Activated CD8-positive, alpha-beta T cell treated with anti-CD3 and anti-CD28 coated beads for 36 hours (primary cell): ENCODE measurements at places on chromosomes 12 and 14.

GRCh38 chr14:59633486-59633885, 56.9 kb upstream of the CCDC175 start:
- no peak for DNase-seq

DNA sequence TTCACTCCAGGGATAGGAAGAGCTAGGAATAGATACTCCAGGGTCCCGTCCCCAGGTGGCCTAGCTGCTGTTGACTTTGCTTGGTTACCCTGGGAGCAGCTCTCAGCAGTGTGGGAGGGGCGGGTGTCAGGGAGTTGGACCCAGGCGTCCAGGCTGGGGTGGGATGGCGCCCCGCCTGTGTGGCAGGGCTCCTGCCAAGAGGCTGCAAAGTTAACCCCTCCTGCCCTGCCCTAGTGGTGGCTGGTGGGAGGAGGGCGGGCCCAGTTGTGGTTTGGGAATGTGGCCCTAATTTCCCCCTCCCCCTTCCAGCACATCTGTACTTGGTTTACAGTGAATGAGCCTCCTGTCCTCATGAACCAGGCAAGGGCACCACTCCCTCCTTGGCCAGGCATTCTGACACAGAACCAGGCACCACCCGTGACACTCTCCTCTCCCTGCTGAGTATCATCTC, 1.7 kb upstream of the RARG start:
- DNase-seq, result no peak

- peak; percentile 84 for DNase-seq
Observed at GRCh38 chr14:89429199-89430181, 12.5 kb upstream of the FOXN3 start.

- DNase-seq, result no peak
Observed at GRCh38 chr12:63406781-63407180, 255.8 kb upstream of the AVPR1A start.

DNA sequence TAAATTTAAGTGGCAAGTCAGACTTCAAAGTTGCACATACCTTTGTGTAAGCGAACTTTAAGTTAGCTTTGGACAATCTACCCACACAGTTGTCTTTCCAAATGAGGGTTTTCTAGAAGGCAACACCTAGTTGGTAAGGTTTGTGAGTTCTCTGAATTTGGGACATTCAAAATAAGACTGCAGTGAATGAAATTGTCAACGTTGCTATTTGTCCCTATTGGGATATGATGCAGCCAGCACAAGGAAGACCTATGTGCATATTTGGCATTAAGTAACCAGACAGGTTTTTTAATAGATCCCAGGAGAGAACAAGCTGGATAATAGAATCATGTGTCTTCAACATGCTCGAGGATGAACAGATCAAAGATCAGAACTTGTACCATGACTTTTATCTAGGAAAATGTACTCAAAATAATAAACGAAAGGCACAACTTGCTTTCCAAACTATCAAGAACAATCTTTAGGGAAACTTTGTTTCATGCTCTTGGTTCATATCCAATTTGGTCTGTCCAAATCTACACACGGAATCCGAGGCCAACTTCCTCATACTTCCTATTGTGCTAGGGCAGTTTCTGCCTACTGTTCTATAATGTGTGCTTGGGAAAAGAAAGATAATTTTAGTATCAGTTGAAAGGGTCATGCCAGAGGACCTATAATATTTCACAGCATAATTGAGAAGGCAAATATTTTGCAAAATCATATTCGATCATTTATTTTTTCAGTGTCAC, 284.2 kb upstream of the SOX5 start:
- DNase-seq, result no peak

DNA sequence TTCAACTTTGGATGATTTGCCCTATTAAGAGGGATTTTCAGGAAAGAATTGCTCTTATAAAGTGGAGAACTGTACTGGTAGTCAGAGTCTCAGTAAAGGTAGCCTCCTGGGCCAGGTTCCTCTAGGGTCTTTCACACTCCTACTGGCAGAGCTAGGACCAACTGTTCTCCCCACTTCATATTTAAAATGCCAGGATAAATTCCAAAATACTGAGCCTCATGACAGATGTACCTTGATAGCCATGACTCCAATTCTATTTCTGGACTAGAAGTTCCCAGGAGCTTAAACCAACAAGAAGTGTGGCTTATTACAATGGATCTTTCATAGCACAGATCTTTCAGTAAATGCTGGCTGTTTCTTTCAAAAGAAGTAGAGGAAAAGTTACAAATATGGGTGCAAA, 126.5 kb downstream of the C12orf75 start:
- no peak for DNase-seq

- DNase-seq, result no peak
Observed at GRCh38 chr12:1830401-1830845, 10.1 kb downstream of the LRTM2 start.

DNA sequence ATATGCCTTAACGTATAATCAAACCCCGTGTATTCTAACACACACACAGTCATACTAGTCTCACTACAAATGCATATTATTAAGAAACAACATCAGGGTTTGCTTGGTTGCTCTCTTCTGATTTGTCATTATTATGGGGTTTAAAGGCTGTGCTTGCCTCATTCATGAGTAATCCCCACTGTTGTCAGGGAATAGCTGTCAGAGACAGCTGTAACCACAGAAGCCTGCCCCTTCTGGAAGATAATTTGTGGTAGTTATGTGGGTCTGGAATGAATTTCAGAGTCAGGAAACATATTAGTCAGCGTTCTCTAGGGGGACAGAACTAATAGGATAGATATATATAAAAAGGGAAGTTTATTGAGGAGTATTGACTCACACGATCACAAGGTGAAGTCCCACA, 456.9 kb upstream of the TMEM132C start:
- DNase-seq, result no peak

DNA sequence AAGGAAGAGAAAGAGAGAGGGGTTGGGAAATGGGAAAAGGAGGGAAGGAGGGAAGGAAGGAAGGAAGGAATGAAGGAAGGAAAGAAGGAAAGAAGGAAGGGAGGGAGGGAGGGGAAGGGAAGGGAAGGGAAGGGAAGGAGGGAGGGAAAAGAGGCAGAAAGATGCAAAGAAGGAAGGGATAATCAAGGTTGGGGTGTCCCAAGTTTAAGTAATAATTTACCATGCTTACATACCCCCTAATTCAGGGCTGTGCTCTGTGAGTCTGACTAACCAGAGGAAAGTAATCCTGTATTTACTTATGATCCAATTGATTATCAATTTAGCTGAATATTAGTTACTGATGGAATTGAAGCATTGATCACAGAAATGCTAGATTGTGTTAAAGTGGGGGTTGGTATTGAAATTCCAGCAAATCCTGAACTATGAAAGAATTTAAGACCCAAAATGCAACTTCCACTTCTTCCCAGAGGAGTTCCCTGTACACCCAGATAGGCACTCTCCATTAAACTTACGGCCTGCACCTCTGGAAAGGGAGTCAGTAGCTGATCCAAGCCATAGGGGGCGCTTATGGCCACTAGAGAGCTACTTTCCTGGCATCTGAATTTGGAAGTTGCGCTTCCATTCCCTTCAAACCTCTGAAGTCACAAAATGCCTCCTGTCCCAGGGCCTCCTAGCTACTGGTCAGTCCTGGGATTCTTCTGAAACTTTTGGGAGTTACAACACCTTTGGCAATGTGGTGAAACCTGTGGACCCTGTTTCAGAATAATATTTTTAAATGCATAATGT, 162.7 kb upstream of the PWP1 start:
- no peak for DNase-seq

DNA sequence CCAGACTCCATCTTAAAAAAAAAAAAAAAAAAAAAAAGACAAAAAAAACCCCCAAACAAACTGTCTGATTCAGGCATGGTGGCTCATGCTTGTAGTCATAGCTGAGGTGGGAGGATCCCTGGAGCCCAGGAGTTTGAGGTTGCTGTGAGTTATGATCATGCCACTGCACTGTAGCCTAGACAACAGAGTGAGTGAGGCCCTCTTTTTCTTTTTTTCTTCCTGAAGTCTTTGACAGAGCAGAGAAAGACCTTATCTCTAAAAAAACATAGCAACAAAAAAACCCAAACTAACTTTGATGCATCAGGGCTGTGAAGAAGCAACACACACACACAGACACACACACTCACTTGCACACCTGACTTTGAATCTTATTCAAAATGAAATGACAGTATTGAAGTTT, 7.7 kb upstream of the AMN1 start:
- DNase-seq, result peak; percentile 83

DNA sequence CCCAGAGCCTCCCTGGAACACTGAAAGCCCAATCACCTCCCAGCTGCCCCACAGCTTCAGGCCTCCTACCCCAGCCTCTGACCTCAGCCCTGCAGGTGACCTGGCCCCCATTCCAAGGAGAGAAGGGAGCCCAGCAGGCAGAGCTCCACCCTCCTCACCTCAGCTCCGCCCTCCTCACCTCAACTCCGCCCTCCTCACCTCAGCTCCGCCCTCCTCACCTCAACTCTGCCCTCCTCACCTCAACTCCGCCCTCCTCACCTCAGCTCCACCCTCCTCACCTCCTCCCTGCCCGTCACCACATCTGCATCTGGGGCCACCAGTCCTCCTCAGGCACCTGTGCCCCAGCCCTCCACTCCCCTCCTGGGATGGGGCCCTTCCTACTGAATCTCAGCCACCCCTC, 112.2 kb upstream of the SFSWAP start:
- DNase-seq, result no peak

GRCh38 chr14:32571995-32572866, 243.1 kb downstream of the AKAP6 start:
- no peak for DNase-seq

DNA sequence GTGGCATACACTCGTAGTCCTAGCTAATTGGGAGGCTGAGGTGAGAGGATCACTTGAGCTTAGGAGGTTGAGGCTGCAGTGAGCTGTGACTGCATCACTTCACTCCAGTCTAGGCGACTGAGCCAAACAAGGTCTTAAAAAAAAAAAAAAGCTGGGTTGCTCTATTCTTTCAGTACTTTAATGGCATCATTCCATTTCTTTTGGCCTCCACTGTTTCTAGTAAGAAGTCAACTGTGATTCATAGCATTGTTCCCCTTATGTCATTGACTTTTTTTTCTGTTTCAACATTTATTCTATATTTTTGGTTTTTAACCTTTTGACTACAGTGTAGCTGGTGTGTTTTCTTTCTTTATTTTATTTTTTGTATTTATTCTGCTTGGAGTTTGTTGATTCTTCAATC, 16.7 kb upstream of the PRKCH start:
- DNase-seq, result no peak

- DNase-seq, result no peak
Observed at GRCh38 chr14:50599700-50600444, 39.9 kb downstream of the ATL1 start.

DNA sequence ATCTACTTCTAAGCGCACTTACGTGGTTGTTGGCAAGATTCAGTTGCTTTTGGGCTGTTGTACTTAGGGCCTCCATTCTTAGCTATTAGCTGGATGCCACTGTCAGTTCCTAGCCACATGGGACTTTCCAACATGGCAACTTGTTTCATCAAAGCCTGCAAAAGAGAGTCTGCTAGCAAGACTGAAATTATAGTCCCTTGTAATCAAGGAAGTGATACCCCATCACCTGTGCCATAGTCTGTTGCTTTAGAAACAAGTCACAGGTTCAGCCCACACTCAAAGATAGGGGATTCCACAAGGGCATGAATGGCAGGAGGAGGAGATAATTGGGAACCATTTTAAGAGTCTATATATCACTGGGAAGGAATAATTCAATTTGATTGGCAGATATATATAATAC, 27.1 kb upstream of the SLC17A8 start:
- DNase-seq, result peak; percentile 5

GRCh38 chr12:113762882-113763816, 203.0 kb downstream of the RBM19 start:
- DNase-seq, result no peak

DNA sequence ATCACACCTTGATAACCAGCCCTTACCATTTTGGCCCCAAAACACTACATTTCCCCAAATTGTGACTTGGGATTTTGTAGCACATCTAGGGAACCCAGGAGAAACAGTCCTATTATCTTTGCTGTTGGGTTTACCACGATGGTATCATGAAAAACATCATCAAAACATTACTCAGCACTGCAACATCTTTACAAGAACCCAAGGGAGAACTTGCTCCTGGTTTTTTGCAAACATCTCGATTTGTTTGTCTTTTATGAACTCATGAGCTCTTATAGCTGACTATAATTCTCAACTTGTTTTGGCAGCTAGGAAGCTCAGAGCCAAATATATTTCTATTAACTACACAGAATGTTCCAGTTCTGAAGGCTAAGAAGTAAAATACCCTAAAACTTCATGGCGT, 65.7 kb downstream of the TBX5 start:
- no peak for DNase-seq

DNA sequence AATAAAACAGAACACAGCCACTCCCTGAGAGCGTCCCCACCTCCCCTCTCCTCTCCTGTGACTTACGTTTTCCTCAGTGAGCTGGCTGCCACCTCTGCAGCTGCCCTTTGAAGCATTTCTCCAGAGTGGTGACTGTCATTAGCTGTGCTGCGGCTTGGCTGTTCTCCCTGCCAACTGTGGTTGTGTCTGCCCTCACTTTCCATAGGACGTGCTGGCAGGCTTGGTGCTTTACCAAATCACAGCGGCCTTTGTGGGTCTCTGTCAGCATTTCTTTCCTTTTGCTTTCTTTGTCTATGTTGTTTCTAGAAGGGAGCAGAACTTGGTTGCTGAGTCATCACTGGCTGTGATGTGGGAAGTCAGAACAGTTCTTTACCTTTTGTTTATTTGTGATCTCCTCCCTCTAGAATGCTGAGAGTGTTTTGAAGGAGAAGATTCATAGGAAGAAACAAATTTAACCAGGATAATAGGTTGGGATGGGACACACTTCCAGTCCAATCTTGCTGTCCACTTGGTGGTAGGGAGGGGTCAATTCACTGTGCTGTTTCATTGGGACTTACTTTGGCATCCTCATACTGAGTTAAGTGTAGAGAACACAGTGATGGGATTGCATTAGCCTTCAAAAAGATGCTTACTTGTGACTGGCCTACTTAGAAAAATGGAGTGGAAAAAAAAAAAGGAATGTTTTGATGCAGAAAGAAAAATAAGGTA, 88.2 kb downstream of the TMX1 start:
- peak; percentile 75 for DNase-seq

DNA sequence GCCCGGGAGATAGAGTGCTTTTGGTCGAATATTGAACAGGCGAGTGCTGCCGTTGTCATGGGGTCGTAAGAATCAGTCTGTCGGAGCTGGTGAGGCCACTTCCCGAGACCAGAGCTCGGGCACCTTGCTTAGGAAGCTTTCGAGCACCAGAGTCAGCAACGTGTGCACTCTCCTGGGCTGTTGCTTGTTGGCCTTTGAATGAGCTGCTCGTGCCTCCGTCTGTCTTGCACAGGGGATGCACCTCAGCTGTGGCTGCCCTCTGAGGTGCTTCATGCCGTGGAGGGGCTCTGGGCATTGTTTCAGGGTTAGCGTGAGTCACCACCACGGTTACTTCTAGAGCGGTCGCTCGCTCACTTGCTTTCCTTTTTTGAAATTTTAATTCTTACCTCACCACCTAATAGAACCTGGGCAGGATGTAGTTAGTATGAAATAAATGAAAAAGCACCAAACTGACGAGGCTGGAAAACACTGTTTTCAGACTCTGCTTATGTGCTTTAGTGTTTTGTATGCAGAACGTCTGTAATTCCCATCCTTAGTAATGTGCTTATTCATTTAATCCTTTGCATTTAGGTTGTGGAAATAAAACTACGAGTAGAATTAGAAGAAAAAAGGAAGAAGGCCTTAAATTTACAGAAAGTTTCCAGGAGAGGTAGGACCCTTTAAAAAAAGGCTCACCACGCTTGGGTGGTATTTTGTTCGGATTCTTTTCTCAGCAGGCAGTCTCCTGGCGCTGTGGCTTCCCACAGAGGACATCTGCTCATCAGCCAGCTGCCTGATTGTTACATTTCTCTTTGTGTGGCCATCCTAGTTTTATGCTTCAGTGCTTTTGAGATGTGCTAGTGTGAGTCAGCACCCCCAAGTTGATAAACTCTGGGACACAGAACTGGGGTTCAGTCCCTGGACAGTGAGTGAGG, 40.6 kb downstream of the EP400 start:
- no peak for DNase-seq
